Activated CD4-positive, CD25-positive, alpha-beta regulatory T cell treated with anti-CD3 and anti-CD28 coated beads, Interleukin-2, amount 50 U/mL, for 72 hours (primary cell): ENCODE measurements at places on chromosomes 4 and X.

DNA sequence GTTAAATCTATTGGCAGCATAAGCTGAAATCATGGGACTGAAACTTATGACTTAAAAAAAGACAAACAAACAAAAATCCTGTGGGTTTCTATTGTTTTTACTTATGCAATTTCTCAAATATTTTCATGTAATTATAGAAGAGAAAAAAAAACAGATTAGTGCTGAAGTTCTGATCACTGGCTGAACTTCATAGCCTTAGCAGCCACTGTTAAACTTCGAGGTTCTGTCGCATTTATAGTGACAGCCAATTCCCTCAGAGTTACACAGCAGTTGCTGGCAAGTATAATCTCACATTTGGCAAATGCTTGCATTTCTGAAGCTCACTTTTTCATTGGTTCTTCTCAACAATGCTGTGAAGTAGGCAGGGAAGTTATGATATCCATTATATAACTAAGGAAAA lies 748.9 kb upstream of the MAGEB2 start:
- DNase-seq, result no peak

DNA sequence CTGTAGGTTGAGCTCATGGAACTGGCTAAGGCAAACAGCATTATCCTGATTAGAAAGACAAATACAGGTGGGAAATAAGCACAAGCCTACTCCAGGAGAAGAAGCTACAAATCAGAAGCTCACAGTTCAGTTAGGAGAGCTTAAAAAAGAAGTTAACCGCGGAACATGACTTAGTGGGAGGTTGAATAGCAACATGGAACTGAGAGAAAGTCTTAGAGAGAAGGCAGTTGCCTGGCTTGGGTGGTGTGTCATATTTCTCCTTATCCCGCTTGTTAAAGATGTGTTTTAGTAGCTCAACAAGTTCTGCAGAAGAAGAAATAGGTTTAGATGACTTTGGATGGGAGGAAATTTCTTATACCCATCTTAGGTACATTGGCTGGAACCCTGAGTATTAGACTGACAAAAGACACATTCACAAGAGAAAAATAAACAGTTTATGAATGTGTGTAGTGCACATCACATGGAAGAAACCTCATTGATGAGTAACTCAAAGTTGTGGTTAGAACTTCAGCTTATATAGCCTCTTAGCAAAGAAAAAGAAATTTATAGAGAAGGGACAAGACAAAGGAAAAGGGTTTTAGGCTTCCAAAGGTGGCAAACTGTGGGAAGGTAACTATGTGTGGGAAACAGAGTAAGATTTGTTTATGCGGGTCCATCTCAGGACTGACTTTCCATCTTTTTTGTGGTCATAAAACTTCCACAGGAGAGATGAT lies 37.4 kb upstream of the RXFP1 start:
- no peak for DNase-seq

GRCh38 chrX:40471965-40472648 lies 108.7 kb upstream of the ATP6AP2 start:
- no peak for DNase-seq

- no peak for DNase-seq
Observed at GRCh38 chr4:148355442-148356123, 86.6 kb downstream of the NR3C2 start.

- DNase-seq, result no peak
Observed at GRCh38 chr4:87856816-87857215, 24.0 kb downstream of the MEPE start.

DNA sequence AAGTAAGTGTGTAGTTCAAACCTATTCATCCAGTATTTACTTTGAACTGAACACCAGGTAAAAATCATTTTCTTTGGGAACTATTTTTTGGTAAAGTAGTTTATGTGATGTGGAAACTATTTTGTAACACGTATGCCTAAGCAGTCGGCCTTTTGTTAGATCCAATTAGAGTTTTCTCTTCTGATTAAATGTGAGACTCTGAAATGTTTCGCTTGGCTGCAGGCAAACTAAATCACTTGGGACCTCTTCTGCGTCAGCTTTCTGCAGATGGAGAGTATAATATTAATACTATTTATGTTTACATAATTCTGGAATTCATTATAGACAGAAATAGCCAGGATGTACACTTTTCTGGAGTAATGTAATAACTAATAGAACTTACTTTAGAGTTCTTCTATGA lies 46.9 kb downstream of the BMPR1B start:
- DNase-seq, result no peak

- DNase-seq, result no peak
Observed at GRCh38 chrX:40117715-40118285, 20.0 kb upstream of the BCOR start.

DNA sequence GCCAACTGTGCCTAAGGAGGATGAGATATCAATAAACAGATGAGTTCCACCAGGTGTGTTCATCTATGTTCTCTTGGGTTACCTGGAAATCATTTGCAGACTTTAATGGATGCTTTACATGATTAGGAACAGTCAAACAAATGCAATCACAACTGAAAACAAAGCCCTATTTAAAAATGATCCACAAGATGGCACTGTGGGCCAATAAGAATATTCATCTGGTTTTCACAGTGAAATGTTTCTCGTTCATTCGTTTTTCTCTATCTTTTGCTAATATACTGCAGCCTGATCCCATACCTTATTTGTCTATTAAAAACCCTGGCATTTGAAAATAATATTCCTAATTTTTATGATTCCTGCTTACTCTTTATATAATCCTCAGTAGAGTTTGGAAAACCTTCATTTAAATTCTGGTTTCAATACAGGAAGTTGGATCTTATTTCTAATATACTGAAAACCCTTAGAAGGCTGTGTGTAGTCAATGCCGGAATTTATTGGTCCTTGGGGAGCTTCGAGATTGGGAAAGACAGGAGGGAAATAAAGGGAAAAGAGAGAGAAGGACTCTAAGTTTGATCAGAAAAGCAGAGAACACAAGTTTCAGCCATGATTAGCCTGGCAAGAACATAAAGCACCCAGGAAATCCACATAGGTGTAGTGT lies 63.8 kb upstream of the TAPT1 start:
- DNase-seq, result no peak
